Suppressor macrophage treated with lipopolysaccharide for 1 hour (primary cell): ENCODE measurements at places on chromosomes 7 and 10.
A peak's percentile ranks its signal among the peaks of the same experiment; 100 is the strongest.

DNA sequence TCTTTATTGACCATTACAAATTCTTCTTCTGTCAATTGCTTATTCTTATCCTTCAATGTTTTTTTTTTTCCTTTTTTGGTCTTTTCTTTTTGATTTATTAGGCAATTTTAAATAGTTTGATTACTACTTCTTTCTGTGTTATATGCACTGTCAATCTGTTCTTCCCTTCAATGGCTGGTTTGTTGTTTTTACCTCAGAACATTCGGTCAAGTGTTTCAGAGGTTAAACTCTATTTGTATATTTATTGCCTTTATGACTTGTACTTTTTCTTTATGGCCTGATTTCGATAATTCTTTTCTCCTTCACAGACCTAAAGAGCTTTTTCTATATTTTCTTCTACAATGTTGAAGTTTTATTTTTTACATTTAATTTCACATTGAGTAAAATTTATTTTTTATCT lies 171.5 kb upstream of the AKR1E2 start:
- DNase-seq = no peak

DNA sequence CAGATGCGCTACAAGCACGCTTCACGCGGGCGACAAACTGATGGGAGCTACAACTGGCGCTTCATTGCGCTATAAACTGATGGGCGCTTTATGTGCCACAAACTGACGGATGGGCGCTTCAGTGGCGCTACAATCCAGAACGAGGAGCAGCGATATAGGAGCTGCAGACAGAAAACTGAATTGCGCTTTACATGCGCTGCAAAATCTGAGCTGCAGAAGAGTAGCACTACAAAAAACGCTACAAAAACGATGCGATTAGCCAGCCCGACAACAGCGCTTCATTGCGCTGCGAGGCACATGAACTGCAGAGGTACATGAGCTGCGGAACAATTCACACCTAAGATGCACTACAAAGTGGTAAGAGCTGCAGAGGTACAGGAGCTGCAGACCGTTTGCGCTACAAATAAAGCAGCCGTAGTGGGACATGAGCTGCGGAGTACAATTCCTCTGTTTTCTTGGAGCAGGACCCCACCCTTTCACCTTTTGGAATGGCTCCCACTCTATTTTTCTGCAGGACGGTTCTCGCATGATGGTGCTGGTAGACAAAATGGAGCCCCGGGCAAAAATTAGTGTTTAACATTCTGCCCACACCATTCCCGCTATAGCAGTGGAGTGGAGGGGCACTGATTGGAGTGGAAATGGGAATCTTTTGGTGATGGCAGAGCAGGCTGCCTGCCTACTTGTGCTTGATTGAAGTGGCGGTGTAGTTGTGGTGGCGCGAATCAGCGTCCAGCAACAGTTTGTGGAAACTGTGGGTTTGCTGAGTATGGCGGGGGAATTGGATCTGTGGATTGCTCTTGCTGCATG lies 1.2 kb upstream of the SGCE start:
- peak; percentile 3 for DNase-seq

GRCh38 chr10:25047591-25048301 lies 31.3 kb downstream of the THNSL1 start:
- no peak for DNase-seq

GRCh38 chr7:121313793-121314676 lies 14.8 kb upstream of the WNT16 start:
- DNase-seq = no peak

DNA sequence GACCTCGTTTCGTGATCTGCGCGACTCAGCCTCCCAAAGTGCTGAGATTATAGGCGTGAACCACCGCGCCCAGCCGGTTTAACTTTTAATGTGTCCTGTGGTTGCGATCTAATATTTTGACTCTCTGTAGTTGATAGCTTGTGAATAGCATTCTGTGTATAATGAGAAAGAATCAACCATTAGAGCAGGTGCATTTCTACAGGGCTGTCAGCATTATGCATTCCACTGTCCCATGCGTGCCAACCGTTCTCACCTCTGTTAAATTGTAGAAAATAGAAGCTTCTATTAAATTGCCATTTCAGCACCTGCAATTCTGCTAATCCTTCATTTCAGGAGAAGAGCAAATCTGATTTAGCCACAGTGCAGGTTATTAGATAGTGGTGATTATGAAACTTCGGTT lies 61.7 kb downstream of the VIM start:
- DNase-seq = no peak

GRCh38 chr10:44576702-44577191 lies 191.8 kb upstream of the CXCL12 start:
- no peak for DNase-seq

- no peak for DNase-seq
Observed at GRCh38 chr10:125030567-125031197, 88.8 kb downstream of the ZRANB1 start.

GRCh38 chr7:94274828-94275227 lies 119.9 kb upstream of the COL1A2 start:
- DNase-seq = no peak

DNA sequence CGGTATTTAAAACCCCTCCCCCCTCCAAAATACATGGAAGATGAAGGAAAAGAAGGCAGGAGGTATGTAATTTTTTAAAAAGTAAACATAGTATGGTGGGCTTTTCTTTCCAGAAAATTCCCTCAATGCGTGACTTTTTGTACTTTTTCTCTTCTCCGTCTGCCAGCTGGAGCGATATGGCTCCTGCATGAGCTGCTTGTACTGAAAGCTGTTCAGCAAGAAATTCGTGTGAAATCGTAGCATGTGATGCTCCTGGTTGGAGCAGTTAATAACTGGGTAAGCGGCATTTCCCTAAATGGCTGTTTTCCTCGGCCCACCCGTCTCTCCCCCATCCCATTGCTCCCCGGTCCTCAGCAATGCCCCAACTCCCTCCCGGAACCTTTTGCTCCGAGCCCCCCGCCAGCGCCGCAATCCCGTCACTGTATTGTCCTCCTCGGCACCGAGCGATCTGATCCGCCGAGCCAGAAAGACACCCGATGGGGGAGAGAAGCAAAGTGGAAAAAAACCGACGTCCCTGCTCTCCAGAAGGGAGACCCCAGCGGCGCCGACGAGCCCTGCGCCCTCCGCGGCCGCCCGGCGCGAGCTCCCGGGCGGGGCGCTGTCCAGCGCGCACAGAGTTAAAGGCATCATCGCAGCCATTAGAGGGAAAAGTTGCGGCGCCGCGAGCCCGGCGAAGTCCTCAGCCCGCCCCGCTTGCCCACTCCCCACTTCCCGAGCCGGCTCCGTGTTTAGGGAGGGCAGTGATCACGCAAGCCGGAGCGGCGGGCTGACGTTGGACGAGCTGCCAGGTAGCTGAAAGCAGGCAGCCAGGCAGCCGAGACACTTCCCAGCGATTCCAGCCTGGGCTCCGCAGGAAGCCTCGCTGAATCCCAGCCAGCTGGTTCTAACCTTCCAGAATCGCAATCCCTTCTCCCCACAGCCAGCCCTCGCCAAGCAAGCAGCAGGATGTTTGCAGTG lies at the start of gene VSTM2A:
Gene VSTM2A (plus strand): TSS at position 707 of the 957 bp plus-strand sequence. CDS start 356 bp downstream, outside the sequence.
- no peak for DNase-seq

GRCh38 chr7:17144322-17144721 lies 154.1 kb upstream of the AHR start:
- peak; percentile 89 for DNase-seq

GRCh38 chr7:44251881-44252280 lies 51.1 kb downstream of the YKT6 start:
- DNase-seq = no peak

DNA sequence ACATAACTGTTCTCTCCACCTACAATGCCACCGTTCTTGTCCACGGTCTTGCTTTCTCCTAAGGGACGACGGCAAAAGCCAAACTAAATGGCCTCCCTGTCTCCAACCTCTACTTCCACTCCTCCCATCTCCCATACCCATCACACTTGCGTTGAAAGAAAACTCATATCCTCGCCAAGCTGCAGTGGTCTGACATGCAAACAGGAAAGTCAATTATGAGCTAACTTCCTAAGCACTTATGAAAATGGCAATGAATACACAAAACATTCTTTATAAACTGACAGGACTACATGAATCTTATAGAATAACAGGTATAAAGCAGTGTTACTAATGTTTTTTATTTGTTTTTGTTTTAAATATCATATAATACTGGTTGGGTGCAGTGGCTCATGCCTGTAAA lies 46.4 kb downstream of the TYW1B start:
- no peak for DNase-seq

GRCh38 chr10:12417331-12417730 lies 68.0 kb downstream of the CAMK1D start:
- DNase-seq = no peak

DNA sequence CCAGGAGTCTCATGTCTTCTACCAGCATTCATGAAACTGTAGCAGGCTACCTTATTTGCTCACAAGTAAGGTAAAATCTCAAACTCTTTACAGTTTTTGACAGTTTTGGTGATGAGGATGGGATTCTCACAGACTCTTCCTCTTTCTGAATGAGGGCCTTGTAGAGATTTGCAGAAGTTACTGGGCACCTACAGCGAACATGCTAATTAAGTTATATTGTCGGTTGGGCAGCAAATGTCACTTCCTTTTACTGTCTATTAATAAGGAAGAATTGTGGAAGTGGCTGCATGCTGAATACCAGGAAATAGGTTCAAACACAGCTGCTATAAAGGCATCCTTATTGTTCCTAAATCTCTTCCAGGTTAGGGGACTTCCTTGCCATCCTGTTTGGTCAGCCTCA lies 189.6 kb downstream of the DNAJC1 start:
- peak; percentile 41 for DNase-seq

GRCh38 chr7:86932038-86932512 lies 127.4 kb downstream of the ELAPOR2 start:
- DNase-seq = peak; percentile 23

DNA sequence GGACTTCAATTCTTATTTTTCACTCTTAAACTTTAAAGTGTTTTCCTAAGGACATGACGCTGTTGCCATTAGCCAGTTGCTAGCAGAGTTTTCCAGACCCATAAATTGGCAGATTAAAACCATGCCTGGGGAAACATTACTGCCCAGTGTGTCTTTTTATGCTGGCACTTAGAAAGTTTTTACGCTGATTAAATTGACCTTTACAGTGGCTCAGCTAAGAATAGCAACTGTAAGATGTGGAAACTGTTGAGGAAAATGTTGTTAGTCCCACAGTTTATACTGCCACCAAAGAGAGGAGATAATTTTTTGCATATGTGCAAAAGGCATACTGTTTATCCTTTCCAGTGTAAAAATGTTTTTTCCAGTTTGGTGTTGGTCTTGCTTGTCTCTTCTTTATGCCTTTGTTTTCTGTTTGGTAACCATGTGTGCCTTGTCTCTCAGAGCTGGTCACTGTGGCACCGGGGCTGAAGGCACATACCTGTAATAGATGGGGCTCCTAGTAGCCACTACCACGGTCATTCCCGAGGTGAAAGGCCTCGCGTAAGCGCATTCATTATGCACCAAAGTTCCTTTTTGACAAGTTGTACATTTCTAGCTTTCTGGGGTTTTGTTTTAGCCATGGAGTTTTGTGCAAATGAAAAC lies 45.3 kb downstream of the CYP17A1 start:
- no peak for DNase-seq

DNA sequence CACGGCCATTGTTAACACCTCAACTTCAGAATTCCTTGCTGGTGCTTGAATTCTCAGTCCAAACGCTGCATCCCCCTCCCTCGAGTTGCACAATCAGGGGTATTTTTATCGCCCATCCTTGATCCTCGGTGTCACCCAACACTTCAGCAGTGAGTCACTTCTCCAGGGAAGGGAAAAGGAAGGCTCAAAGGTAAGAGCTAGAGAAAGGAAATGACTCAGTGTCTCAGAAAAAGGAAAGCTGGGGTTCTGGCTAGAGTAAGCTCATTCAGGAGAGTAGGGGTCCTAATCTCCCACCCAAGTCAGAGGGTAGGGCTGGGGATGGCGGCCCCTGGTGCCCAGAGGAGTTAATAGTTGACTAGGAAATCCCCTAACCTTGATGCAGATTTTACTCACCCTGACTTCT lies 39.8 kb upstream of the TRIM8 start:
- peak; percentile 65 for DNase-seq

DNA sequence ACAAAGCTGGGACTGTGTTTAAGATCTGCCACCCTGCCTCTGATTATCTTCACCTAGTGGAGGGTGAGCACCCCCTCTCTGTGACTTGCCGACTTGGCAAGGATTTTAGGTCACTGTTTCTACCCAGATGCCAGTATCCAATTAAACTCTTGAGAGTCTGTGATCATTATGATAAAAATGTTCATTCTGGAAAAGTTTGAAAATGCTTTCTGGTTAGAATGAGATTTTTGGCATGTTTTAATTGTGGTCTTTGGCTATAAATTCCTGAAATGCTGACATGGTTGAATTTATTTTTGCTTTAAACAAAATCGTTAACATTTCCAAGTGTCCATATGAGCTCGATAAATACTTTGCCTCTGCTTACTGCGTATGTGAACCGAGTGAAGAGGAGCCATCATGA lies 221.4 kb downstream of the BICC1 start:
- no peak for DNase-seq
